ENCODE measurements at places on chromosomes 7 and 10.

DNA sequence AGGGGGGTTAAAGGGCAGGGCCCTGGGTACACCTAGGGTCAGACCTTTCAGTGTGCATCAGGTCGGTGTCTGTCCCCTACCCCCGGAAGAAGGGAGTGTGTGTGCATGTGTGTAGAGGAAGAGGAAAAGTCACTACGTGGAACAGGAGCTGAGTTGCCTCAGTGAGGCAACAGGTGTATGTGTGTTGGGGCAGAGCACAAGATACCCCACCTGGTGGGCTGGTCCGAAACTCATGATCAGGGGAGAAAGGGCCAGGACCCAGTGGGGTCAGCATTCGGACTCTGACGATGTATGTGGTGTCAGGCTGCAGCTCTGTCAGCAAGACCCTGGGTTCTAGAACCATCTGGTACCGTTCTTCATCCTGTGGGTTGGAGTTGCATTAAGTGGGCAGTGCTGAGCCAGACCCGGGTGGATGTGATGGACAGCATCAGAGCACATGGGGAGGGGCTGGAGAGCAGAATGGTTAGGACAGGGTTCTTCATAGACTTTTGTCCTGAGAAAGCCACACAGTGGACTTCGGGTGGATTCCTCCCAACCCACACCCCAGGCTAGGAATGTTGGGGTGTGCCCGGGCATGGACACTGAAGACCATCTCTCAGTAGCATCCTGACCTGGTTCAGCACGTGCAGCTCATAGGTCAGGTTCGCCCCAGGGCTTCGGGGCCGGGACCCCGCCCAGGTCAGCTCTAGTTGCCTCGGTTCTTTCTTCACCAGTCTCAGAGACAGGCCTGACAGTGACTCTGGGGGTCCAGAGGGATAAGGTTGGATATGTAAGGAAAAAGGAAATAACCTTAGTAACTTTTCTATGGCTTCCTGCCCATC is 10.7 kb downstream of the EPHA1 start:
- DNase-seq, result no peak

- DNase-seq, result peak; percentile 90
Observed at GRCh38 chr7:112422842-112423496, 27.3 kb upstream of the IFRD1 start.

- DNase-seq, result no peak
Observed at GRCh38 chr10:30096564-30096963, 37.2 kb upstream of the JCAD start.

GRCh38 chr10:43250615-43251418 is 16.0 kb downstream of the RASGEF1A start:
- DNase-seq, result peak; percentile 30

GRCh38 chr10:124534231-124534798 is 72.7 kb downstream of the LHPP start:
- DNase-seq, result peak; percentile 74

DNA sequence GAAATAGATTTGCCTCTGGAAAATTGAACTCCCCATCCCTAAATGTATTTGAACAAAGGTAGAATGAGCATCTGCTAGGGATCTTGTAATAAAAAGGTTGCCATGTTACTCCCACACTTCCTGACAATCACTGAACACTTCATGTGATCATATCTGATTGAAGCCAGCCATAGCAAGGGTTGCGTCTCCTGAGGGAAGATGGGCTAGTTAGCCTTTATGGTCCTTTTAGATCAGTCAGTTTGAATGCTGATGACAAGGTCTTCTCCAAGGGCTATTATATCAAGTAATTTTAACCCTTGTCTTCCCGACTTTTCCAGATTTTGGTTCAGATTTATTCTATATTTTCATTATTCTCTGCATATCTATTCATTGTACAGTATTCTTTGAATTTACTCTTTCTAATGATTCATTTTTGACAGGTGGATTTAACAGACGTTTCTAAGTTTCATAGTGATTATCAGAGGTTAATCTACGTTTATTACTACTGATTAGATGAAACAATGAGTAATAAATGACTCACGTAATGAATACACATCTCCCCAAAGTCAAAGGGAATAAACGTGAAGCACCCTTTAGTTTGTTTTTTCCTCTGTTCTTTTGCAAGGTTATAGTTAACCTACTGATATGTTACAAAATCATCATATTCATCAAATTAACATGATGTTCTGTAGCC is 28.1 kb downstream of the CSGALNACT2 start:
- no peak for DNase-seq

GRCh38 chr10:59078978-59079377 is 97.5 kb upstream of the PHYHIPL start:
- no peak for DNase-seq

GRCh38 chr10:105953056-105953455 is 1211.5 kb downstream of the SORCS1 start:
- no peak for DNase-seq

DNA sequence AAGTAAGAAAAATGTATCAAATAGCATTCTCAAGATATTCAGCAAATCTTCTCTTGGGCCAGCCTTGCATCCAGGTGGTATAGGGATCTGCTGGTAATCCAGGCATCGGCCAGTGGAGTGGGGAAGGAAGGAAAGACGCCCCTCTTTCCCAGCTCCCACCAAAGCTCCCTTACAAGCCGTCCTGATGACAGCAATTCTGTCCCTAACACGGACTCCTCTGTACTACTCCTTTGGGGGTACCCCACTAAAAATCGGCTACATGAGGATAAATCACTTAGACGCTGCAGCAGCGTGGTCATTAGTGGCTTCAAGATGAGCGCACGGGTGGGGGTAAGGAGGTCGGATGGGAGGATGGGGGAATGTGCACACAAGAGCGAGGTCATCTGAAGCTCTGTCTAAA is 24.7 kb upstream of the NUB1 start:
- DNase-seq, result no peak

DNA sequence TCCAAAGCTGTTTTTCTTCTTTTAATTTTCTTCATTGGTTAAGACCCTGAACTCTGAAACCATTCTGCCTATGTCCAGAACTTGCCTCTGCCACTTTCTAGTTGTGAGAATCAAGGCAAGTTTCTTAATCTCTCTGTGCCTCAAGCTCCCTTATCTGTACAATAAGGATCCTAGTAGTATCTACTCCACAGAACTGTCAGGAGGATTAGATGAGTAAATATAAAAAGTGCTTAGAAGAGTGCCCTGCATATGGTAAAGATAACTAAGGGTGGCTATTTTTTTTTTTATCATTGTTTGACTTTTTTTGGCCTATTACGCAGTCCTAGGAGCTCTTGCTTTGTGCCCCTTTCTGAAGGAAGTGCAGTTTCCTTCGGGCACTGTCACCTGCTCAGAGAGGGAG is 46.4 kb upstream of the RAPGEF5 start:
- no peak for DNase-seq

DNA sequence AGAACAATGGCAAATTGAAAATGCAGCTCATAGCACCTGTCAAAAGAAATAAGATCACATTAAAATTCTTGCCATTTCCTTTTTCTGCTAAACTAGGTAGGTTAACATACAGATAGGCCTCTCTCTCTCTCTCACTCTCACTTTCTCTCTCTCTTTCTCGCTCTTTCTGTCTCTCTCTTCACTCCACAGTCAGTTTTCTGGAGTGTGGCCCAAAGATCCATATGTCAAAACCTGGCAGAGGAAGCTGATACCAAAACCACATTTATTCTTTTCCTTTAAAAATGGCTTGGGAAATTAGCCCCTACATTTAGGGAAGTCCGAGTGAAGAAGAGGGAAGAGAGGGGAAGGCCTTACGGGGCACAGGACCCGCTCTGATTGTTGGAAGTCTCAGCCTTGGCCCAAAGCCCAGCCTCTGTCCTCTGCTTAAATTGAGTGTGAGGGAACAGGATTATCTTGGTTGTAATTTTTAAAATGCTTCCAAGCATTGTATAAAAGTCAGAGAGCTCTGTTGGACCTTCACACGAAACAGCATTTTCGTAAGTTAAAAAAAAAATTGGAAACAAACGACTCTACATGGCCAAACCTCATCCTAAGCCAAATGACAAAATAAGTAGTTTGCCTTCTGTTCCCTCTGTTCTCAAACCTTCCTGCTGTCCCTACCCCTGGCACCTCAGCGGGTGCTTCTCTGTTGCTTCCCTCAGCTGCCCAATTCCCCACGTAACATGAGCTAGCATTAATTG is 83.2 kb downstream of the FRMD4A start:
- DNase-seq, result no peak

DNA sequence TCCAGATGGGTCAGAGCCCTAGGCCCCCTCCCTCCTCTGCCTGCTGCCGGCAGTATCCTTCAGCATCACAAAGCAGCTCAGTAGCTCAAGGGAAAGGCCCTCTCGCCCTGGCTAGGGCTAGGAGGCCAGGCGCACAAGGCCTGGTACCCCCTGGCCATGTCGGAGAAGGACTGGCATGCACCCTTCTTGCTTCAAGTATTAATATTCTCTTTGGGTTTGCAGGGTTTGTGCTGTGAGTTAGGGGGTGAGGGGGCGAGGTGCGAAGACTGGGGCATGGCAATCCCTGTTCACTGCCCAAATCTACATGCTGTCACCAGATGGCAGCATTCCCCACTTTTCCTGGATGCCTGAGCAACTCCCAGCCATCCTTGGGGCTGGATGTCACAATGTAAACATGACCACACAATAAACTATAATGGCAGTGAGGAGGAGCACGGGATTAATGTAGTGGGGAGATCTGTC is 105.2 kb downstream of the NEURL1 start:
- DNase-seq, result peak; percentile 50

GRCh38 chr7:39554583-39555165 is 11.5 kb upstream of the YAE1 start:
- no peak for DNase-seq

GRCh38 chr7:2566890-2567678 is 8.3 kb downstream of the IQCE start:
- no peak for DNase-seq

GRCh38 chr10:114801411-114801813 is 20.2 kb upstream of the FHIP2A start:
- DNase-seq, result no peak

GRCh38 chr7:95687759-95688343 is 84.5 kb upstream of the DYNC1I1 start:
- no peak for DNase-seq

DNA sequence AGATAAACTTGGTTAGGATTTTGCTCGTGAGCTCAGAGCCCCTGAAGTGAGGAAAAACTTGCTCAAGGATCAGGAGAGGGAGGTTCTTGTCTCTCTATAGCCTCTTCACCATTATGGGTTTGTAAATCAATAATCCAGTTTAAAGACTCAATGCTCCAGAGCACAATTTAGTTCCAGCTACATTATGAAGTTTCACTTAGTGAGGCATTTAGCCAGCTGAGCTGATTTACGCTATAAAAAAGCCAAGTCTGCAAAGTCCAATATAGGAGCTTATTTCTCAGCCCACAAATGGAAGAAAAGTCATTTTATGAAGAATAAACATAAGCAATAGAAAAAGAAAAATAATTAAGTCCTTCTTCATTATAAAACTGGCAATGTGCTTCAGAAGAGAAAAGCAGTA is 130.6 kb downstream of the STRA8 start:
- no peak for DNase-seq

DNA sequence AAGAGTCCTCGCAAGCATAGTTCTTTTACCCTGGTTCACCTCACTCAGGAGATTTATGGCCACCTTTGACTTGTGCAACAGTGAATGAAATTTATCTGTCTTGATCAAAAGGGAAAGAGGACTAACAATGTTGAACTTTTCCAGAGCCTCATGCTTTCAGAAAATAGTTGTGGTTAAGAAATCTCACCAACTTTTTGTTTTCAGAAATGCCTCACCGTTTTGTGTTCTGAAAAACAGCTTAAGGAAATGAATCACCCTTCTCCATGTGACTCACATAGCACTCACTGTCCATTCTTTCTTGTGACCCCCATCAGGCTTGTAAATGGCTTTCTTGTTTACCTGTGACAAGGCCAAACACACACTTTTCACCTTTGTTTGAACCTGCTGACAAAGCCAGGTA is 148.6 kb upstream of the FAM3C start:
- DNase-seq, result no peak

GRCh38 chr10:120402147-120402766 is 54.8 kb upstream of the PLPP4 start:
- DNase-seq, result no peak

DNA sequence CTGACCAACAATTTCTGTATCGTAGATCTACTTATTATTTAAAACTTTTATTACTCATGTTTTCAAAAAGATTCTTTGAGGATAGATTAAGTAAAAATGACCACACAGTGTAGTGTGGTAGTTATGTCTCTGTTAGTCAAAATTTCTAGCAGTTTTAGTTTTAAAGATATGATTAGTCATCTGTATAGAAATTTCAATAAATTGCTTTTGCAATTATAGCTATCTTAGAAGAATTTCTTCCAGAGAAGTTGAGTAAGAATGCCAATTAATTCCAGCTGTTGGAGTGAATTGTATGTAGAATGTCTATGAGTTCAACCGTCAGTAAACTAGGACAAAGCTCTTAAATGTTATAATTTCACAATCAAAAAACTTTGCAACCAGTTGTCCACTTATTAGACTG is 229.7 kb downstream of the CDK14 start:
- no peak for DNase-seq

GRCh38 chr10:114623661-114624294 is 34.3 kb downstream of the ABLIM1 start:
- no peak for DNase-seq

GRCh38 chr10:77236700-77237099 is 400.9 kb downstream of the KCNMA1 start:
- no peak for DNase-seq

DNA sequence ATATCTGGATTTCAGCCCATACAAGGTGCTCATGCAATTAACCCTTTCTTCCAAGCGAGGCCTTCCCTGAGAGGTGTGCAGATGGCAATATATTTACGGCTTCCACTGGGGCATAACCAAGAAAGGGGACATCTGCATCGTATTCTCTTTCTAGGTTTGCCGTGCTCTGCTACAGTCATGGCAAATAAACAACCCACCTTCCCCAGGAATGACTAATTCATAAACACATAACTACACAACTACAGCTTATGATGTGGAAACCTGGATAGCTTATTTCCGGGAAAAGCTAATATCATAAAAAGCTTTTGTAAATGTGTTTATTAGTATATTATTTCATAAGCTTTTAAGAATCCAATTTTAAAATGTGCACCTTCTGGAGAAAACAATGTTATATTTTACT is 120.0 kb downstream of the CAMK1D start:
- DNase-seq, result no peak

DNA sequence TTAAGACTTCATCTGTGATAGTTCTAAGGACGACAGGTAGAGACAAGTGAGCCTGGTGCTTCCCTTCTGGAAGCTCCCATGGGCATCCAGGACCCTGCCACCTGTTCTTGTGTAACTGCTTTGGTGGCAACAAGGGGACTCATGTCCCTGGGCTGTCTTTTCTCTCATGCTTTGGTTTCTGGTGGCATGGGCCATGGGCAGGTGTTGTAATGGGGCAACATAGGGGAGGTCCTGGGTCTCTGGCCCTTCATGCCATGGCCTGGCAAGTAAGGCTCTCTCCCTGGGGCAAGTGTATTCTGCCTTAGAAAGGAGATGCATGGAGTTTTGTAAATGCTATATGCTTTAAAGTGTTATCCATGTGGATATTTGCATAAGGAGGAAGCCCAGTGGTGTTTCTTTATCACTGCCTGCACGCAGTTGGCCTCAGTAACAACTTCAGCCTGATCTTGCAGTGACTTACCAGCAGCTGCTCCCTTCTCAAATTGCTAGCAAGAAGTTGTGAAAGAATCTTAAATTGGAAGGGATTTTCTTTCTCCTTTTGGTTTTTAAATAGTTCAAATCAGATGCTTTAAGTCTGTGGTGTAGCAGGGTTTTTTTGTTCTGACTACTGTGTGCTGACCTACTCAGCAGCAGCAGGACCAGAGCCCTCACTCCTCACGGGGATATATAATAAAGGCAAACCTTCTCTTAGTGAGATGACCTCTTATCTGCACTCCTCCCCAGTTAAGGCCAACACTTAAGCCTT is 39.9 kb downstream of the OGDH start:
- DNase-seq, result no peak
